ENCODE measurements at places on chromosomes 16 and 17.

DNA sequence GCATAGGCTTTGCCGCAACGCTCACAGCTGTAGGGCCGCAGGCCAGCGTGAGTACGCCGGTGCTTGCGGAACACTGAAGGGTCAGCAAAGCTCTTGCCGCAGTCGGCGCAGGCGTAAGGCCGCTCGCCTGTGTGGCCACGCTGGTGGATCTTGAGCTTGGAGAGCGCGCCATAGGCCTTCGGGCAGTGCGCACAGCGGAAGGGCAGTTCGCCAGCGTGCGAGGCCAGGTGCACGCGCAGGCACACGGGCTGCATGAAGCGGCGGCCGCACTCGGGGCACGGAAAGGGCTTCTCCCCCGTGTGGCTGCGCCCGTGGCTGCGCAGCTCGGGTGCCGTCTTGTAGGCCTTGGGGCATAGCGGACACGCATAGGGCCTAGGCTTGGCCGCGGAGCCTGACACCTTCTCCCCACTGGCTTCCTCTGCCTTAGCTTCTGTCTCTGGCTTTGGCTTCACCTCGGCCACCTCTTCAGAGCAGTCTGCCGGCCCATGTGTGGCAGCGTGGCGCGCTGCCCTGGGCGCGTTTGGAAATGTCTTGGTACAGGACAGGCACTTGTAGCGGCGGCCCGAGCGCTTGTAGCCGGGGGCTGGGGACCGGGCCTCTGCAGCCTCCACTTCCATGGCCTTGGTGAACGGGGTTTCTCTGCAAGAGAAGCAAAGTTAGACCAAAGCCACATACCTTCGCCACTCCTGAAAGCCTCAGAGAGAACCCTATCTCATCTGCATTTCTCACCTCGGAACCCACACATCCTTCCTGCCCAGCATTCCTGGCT, 10.0 kb downstream of the ZNF668 start:
- peak; percentile 40 for ATAC-seq

GRCh38 chr17:2954898-2955445, 108.4 kb downstream of the OR1D5 start:
- peak; percentile 96 for ATAC-seq

- no peak for ATAC-seq
These were observed 21.0 kb upstream of the FZD2 start for GRCh38 chr17:44536090-44536953.

DNA sequence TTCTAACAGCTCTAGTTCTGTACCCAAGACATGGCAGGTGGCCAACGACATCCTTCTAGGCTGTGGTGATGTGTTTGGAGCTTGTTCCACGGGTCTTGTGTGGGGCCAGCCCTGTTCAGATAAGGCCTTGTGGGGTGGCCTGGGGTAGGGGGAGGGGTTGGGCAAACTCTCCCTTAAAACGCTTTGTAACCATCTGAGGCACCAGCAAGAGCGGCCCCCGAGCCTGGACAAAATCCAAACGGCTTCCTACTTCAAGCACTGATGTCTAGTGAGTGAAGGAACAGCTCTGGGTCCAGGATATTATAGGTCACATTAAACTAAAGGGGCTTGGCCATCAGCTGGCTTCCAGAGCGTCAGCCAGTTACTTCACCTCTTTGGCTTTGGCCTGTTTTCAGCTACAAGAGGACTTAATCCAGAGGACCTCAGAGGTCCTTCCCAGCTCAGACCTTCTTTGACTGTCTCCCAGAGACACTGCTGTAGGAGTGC, 11.9 kb downstream of the SERPINF1 start:
- ATAC-seq: no peak

- no peak for ATAC-seq
These were observed 22.1 kb downstream of the MPRIP start for GRCh38 chr17:17064322-17064721.

GRCh38 chr16:78523212-78523985, 423.9 kb downstream of the WWOX start:
- ATAC-seq: no peak

DNA sequence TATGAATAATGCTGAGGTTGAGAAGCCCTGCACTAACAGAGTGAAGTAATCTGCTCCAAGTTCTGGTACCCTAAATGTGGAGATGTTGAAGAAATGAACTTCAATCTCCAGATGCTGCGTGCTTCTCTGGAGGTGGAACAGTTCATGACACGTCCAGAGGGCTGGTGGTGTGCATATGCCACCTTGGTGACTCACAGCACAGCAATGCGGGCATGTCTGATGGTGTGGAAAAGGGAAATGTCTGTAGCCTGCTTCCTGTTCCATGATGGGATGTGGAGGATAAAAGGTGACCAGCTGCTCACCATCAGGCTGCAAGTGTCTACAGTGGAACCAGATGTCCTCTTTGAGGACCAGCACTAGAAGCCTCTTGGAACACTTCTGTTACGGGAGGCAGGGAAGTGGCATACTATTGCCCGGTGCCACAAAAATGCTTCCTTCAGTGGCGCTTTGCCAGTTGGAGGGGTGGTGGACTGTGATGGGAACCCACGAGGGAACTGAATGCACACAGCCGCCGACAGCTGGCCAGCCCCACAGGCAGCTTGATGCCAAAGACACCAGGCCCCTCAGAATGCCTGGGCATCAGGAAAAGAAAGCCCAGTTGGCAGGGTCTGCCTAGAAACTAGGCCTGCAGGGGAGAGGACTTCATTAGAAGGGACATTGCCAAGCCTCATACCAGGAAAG, 19.9 kb downstream of the SNX11 start:
- no peak for ATAC-seq

DNA sequence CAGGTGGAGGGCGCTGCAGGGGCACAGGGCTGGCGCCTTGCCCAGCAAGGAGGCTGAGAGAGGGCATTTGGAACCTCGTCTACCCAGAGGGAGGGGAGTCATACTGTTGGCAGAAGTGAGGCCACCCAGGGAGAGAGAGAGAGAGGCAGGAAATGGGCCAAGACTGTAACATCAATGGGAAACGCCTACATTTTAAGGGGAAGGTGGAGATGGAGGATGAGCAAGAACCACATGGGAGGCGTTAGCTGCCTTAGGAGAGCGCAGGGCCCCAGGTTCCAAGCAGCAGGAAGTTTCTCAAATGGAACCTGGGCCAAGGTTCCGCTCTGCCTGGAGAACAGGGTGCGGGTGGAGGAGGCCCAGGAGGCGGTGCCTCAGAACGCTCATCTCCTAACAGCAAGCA, 2.7 kb upstream of the WFDC1 start:
- no peak for ATAC-seq

- no peak for ATAC-seq
These were observed 5.5 kb downstream of the C1QTNF1 start for GRCh38 chr17:79029327-79030009.

DNA sequence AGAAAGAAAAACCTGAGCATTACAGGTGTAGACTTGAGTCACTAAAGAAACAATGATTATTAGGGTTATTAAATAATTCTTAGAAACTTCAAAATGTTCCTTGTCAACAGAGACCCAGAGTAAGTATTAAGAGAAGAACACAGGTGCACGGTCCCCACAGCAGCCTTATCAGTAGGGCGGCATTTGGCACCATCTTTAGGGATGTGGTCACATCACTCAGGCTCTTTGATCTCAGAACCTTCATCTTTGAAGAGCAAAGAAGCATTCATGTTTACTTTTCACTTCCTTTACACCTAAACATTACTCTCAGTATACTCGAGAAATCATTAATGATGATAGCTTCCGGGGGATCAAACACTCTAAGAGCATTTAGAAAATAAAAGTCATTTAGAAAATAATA, 928.7 kb downstream of the KCNJ2 start:
- ATAC-seq: no peak

- no peak for ATAC-seq
These were observed 4.0 kb downstream of the SLC35B1 start for GRCh38 chr17:49703557-49704277.

GRCh38 chr16:9908613-9909012, 273.6 kb downstream of the GRIN2A start:
- no peak for ATAC-seq

GRCh38 chr17:74749279-74750038, 1.0 kb downstream of the NHERF1 start:
- peak; percentile 22 for ATAC-seq

DNA sequence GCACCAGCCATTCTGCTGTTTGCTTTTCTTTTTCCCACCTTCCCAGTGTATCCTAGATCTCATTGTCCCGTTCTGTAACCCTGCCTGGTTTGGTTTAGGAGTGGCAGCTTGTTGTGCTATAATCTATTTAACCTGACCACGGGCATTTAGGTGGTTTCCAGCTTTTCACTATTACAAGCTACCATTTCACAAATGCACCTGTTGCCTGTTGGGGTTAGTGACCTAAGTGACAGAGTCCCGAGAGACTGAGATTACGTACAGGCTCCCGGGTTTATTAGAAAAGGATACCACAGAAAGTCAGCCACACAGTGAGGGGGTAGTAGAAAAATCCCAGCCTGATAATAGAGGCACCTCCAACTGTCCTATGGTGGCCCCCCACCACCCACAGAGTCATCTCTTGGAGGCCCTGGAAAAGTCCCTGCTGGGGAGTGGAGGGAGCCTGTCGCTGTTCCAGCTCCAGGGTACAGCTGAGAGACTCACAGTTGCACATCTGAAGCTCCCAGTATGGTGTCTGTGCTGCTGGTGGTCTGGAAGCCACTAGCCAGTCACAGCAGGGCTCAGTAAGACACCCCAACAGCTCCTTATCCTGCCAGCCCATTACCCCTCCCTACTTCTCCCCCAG, 21.2 kb downstream of the CLEC16A start:
- peak; percentile 66 for ATAC-seq

GRCh38 chr16:11025120-11025531, 80.8 kb downstream of the CLEC16A start:
- peak; percentile 96 for ATAC-seq

GRCh38 chr17:55201308-55201932, 63.3 kb upstream of the HLF start:
- no peak for ATAC-seq

DNA sequence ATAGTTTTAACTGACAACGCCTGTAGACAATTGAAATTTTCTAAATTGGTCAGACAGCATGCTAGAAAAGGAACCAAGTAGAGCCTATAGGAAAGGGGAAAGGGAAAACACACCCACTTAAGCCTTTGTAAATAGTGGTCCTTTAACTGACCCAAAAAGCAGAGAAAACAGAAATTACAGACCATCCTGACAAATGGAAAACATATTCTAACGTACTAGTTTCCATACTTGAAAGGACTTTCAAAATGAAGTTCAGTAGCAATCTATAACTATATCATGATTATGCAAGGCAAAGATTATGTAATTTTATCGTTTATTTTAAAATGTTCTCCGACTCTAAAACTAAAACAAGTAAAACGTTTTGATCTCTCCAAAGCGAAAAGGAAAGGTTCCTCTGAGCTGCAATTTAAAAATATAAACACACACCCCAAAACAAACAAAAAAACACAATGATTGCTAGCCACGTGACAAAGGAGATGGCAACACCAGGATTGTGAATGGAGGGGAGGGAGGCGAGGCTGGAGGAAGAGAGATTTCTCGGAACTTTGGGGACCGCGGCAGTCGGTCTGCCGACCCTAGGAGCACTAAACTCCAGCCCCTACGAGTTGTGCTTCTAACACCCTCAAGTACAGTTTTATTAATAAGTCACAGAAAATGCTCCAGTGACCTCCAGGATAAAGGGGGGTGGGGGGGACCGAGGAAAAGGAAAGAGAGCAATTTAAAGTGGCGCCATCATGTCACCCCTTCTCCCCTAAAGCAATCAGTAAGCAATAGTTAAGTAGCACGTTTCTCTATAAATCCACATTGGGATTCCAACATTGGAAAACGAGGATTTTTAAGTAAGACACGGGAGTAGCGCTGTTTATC, 1.7 kb downstream of the KANSL1 start:
- ATAC-seq: no peak

GRCh38 chr17:42248351-42249179, 27.6 kb downstream of the STAT5B start:
- peak; percentile 72 for ATAC-seq

GRCh38 chr16:11530171-11530940, 56.4 kb downstream of the LITAF start:
- no peak for ATAC-seq

GRCh38 chr17:81515530-81516041, 3.0 kb upstream of the ACTG1 start:
- no peak for ATAC-seq

GRCh38 chr16:71569621-71570020, 7.3 kb downstream of the TAT start:
- no peak for ATAC-seq

DNA sequence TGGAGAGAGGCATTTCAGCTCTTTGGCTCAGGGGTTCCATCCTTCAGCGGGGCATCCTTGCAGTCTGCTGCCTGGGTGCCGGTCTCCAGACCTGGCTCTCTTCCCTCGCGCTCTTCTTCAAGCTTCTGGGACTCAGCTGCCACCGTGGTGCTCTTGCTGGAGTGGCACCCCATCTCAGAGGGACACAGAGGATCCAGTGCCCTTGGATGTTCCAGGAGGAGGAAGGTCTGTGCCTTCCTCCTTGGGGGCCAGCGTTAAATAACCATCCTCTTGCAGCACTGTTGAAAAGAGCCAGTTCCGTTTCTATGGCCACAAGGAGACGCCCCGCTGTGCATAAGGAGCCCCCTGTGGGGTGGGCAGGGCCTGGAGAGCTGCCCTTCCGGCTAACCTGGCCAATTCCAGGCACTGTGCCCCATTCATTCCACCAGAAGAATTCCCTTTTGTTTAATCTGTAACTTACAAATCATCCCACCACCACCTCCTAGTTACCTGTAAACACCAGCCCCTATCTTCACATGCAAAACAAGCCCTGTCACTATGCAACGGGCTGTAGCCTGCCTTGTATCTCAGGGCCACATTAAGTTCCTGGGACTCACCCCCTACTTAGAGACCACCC, 8.6 kb downstream of the CHD9NB start:
- no peak for ATAC-seq

DNA sequence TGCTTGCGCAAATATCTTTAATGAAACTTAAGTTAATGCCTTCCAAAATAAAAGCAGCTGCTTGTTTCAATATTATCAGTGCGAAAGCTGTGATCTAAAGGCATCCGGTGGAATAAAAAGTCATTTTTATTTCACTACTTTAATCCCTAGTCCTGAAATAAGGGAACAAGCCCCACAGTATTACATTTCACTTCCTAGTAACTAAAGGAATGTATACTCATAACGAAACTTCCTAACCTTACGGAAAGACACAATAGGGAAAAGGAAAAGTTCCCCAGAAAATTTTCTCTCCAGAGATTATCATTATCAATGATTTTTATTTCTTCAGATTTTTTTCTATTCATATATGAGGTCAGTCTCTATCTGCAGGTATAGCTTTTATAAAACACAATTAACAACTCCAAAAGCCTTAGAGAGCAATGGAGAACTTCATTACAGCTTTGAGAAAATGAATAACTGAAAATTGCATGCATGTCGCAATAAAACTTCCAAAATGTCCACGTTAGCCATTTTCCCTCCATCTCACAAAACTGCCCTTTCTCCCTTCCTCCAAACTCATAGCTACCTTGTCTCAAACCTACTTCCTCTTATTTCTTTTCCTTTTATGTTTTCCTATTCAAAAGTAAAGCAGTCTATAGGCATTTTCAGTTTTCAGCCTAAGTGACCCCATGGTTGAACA, 154.3 kb upstream of the MED13 start:
- no peak for ATAC-seq

DNA sequence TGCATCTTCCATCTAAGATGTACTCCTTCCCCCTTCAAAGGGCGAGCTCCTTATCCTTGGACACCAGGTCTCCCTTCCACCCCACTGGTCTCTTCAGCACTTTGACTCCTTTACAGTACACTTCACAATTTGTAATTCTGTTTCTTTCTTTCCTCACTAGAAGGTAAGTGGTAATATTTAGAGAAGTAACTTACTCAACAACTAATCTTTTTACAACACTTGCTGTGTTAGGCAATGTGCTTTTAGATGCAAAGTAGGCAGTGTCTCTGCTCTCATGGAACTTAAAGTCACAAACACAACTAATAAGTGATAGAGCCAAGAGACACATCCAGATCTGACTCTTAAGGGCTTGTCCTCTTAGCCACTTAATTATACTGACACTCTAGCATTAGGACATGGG, 6.4 kb downstream of the SIAH1 start:
- no peak for ATAC-seq
